ENCODE measurements at places on chromosomes 2 and 18. TPM values are rescaled to one million over a fixed set of nuclear protein-coding genes. Genes with fewer than 3 reads are reported as not detected.

Gene HNRNPLL
- total RNA-seq, result 38.4 TPM

- no peaks in the 10 kb centered on the region for H3K27me3 ChIP-seq
- DNase-seq, result no peak
- H3K27ac ChIP-seq, result no peak overlapping the region
- no peaks in the 10 kb centered on the region for H3K4me1 ChIP-seq
Measured at GRCh38 chr2:66547887-66548286, 113.0 kb downstream of the MEIS1 start.

- H3K27me3 ChIP-seq, result peaks cover 2% of the 10 kb centered on the region
- H3K4me3 ChIP-seq, result no peak overlapping the region
- H3K36me3 ChIP-seq, result no peaks in the 10 kb centered on the region
- no peak for DNase-seq
- H3K4me1 ChIP-seq, result no peaks in the 10 kb centered on the region
- no peak overlapping the region for H3K27ac ChIP-seq
Measured at GRCh38 chr18:50451100-50451842, 76.4 kb downstream of the SKA1 start.

- no peak overlapping the region for H3K27ac ChIP-seq
- H3K4me1 ChIP-seq, result peaks cover 5% of the 10 kb centered on the region
- H3K27me3 ChIP-seq, result no peaks in the 10 kb centered on the region
- no peak for DNase-seq
- no peaks in the 10 kb centered on the region for H3K36me3 ChIP-seq
Measured at GRCh38 chr2:230680463-230681170, 32.0 kb upstream of the CAB39 start.

- no peak overlapping the region for H3K4me3 ChIP-seq
- no peaks in the 10 kb centered on the region for H3K27me3 ChIP-seq
- H3K36me3 ChIP-seq, result no peaks in the 10 kb centered on the region
- H3K4me1 ChIP-seq, result peaks cover 9% of the 10 kb centered on the region
- no peak overlapping the region for H3K27ac ChIP-seq
Measured at GRCh38 chr2:99715956-99716355, 226.1 kb upstream of the REV1 start.

DNA sequence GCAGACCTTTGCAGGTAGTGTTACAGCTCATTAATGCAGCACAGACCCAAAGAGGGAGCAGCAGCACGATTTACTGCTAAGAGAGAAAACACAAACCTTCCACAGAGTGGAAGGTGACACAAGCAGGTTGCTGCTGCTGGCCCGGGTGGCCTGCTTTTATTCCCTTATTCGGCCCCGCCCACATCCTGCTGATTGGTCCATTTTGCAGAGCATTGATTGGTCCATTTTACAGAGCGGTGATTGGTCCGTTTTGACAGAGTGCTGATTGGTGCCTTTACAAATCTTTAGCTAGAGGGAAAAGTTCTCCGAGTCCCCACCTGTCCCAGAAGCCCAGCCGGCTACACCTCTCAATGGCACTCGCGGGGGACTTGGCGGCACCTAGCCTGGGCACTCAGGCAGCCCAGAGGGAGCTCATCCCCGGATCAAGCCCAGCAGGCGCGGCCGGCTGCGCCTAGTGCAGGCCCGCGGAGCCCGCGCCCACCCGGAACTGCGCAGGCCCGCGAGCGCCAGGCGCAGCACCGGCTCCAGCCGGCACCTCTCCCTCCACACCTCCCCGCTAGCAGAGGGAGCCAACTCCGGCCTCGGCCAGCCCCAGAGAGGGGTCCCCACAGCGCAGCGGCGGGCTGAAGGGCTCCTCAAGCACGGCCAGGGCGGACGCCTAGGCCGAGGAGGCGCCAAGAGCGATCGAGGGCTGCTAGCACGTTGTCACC is 825.6 kb upstream of the HS6ST1 start:
- no peaks in the 10 kb centered on the region for H3K4me1 ChIP-seq
- H3K4me3 ChIP-seq, result no peak overlapping the region
- no peaks in the 10 kb centered on the region for H3K36me3 ChIP-seq
- H3K27ac ChIP-seq, result no peak overlapping the region
- H3K27me3 ChIP-seq, result no peaks in the 10 kb centered on the region

- no peaks in the 10 kb centered on the region for H3K36me3 ChIP-seq
- no peak overlapping the region for H3K4me3 ChIP-seq
- DNase-seq, result no peak
- H3K4me1 ChIP-seq, result no peaks in the 10 kb centered on the region
- H3K27me3 ChIP-seq, result no peaks in the 10 kb centered on the region
Measured at GRCh38 chr2:178177066-178177679, 17.1 kb upstream of the OSBPL6 start.

DNA sequence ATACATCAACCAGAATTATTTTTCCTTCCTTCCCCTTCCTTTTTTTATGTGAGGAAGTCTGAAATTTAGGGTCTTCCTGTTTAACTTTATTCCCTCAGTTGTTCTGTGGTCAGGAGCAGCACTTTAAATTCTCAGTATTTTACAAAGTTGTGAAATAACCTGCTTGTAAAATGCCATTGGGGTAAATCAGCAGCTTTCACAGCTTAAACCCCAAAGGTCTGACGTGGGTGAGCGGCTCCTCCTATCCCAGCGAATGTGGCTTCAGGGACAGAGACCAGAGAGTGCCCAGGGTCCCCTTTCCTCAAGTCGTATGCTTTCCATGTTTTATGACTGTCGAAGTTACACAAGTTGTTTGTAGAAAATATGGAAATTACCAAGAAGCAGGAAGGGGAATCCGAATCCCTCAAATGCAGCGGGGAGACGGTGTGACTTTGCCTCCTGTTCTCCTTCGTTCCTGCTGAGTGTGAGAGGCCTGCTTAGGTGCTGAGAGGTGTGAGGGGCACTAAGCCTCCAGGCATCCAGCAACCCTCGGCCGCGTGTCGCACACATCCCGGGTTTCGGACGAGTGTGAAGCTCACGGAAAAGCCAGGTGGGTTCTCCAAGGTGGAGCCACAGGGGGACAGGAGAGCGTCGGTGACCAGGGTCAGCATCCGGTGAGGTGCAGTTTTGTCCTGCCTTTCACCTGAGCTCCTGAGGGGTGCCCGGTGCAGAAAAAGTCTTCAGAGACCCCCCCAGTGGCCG is 10.8 kb upstream of the KCNG2 start:
- H3K4me3 ChIP-seq, result no peak overlapping the region
- H3K4me1 ChIP-seq, result peaks cover 20% of the 10 kb centered on the region
- H3K27me3 ChIP-seq, result peaks cover 85% of the 10 kb centered on the region
- no peak for DNase-seq
- H3K27ac ChIP-seq, result no peak overlapping the region

- DNase-seq, result peak; percentile 9
- H3K36me3 ChIP-seq, result no peaks in the 10 kb centered on the region
- H3K4me3 ChIP-seq, result no peak overlapping the region
- H3K27me3 ChIP-seq, result no peaks in the 10 kb centered on the region
- H3K27ac ChIP-seq, result no peak overlapping the region
Measured at GRCh38 chr2:226483745-226484619, 315.6 kb downstream of the IRS1 start.

- peak overlapping the region; percentile 99 for H3K27ac ChIP-seq
- no peaks in the 10 kb centered on the region for H3K27me3 ChIP-seq
- no peak for DNase-seq
Measured at GRCh38 chr2:135985826-135986393, 484 bp upstream of the DARS1 start.

All from muscle of leg (tissue), 16 donors.